ENCODE measurements at places on chromosomes 4 and X.

GRCh38 chr4:152045807-152046571 lies 285.2 kb upstream of the GATB start:
- DNase-seq = no peak

DNA sequence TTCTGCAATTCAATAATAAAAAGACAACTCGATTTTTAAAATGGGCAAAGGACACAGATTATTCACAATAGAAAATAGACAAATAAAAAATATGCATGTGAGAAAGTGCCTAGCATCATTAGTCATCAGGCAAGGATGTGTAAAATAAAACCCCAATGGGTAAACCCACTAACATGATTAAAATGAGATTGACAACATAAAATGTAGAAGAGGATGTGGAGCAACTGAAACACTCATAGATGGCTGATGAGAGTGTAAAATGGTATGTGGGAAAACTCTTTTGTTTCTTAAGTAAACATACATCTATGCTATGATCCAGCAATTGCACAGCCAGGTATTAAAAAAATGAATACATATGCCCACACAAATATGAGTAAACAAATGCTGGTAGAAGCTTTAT lies 177.6 kb downstream of the IQCM start:
- DNase-seq = no peak

DNA sequence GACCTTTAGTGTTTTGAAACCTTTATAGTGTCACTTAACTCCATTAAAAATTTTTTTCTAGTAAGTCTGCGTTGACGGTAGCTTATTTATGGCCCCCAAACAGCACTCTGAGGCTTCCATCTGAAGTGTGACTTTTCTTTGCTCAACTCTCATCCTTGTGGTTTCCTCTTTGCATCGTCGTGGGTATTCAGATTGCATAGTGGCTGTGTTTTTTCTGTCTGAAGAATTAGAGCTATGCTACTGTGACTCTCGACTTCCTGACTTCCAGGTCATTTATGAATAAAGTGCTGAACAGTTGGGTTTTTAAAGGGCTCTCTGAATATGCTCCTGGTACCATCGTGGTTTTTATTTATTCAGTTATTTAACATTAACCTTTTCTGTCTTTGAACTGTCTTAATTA lies 44.9 kb downstream of the JADE1 start:
- no peak for DNase-seq

GRCh38 chr4:177386278-177386815 lies 55.9 kb downstream of the AGA start:
- no peak for DNase-seq

- DNase-seq = no peak
Measured at GRCh38 chrX:17266136-17266535, 108.9 kb upstream of the NHS start.

DNA sequence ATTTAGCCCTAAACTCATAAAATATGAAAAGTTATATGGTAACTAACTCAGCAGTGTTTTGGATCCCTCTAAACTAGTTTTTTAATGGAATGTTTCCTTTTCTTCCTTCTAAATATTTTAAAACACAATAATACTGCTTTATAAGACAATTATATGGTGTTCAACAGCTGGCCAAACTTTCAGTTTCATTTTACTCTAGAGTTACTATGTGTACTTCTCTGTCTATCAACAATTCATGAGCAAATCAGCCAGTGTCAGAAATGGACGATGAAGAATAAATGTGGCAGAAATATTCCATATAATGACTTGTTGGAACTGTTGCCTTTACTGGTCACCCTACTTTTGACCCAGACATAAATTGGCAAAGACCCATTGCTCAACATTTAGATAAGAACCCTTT lies 64.8 kb upstream of the CXXC4 start:
- no peak for DNase-seq

DNA sequence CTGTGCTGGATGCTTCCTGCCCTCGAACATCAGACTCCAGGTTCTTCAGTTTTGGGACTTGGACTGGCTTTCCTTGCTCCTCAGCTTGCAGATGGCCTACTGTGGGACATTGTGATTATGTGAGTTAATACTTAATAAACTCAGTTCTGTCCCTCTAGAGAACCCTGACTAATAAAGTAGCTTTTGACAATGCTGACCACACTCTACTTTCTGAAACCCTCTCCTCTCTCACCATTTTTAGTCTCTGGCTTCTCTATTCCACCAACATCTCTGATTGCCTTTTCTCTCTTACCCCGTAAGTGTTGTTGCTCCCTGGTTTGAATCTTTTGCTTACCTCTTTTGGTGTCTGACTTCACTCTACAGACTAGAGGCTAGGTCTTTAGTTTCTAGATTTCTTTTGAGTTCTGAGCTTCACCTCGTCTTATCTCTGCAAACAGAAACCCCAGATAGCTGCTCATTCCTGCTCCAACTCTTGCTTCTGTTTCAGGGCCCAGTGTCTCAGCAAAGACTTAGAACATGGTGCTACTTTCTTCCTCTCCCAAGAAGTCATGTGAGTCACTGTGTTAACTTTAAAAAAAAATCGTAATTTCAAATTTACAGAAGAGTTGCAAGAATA lies 11.4 kb downstream of the TMSB4X start:
- no peak for DNase-seq

Measured in stimulated activated CD4-positive, alpha-beta T cell treated with anti-CD3 and anti-CD28 coated beads, Interleukin-12 subunit alpha, Interleukin-12 subunit beta, amount 100 ng/mL, for 24 hours (primary cell).